ENCODE measurements at places on chromosomes 12 and 14.
A peak's percentile ranks its signal among the peaks of the same experiment; 100 is the strongest.

GRCh38 chr14:30874120-30874998 lies at the start of gene COCH:
Gene COCH, plus strand, starts transcription at chr14:30874559. Its CDS starts 380 bp downstream, at chr14:30874939.
- DNase-seq = peak; percentile 27

- DNase-seq = no peak
These were observed 19.2 kb downstream of the DDX51 start for GRCh38 chr12:132124766-132125425.

DNA sequence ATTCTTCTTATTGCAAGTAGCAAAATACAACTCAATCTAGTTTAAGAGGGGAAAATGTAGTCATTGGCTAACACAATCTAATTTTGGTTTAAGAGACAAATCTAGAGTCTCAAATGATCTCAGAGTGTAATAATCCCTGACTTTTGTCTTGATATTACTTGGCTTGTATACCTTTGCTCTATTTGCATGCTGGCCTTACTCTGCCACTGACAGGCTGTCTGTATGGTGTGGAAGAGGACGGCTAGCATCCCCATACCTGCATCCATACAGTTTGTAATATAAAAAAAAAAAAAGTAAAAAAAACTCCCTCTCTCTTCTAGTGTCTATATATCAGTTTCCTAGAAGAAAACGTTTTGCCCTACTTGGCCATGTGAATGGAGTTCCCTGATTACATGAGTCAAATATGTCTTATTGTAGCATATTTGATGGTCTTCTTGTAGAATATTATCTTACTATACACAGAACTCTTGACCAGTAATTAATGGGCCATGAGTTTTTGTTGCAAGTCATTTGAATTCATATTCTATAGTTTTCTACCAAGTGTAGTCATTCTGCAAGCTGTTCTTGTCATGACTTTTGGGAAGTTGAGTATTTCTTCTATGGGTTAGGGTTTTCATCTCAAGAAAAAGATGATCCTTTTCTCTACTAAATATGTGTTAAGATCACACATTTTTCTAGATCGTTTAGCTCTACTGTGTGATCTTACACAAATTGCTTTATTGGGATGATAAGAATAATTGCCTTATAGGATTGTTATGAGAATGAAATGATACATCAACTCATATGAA lies 8.2 kb downstream of the HIF1A start:
- DNase-seq = no peak

DNA sequence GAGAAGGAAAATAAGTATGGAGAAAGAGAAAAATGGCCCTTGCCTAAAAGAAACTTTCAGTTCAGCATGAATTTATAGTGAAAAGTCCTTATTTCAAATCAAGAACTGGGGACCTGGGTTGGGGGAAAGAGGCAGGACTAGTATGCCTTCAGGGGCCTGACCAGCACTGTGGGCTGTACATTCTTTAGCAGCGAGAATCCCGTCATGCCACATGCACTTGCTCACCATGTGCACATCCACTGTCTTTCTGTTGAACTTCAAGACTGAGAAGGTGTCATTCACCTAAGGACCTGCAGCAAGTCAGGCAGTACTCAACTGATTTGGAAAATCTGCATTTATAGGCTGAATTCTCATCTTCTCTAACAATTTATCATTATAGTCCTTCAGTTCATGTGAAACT lies 50.2 kb downstream of the RAB35 start:
- no peak for DNase-seq

- no peak for DNase-seq
These were observed 57.1 kb upstream of the KRAS start for GRCh38 chr12:25307818-25308217.

- no peak for DNase-seq
These were observed 60.3 kb downstream of the KLRG1 start for GRCh38 chr12:9049520-9050133.

DNA sequence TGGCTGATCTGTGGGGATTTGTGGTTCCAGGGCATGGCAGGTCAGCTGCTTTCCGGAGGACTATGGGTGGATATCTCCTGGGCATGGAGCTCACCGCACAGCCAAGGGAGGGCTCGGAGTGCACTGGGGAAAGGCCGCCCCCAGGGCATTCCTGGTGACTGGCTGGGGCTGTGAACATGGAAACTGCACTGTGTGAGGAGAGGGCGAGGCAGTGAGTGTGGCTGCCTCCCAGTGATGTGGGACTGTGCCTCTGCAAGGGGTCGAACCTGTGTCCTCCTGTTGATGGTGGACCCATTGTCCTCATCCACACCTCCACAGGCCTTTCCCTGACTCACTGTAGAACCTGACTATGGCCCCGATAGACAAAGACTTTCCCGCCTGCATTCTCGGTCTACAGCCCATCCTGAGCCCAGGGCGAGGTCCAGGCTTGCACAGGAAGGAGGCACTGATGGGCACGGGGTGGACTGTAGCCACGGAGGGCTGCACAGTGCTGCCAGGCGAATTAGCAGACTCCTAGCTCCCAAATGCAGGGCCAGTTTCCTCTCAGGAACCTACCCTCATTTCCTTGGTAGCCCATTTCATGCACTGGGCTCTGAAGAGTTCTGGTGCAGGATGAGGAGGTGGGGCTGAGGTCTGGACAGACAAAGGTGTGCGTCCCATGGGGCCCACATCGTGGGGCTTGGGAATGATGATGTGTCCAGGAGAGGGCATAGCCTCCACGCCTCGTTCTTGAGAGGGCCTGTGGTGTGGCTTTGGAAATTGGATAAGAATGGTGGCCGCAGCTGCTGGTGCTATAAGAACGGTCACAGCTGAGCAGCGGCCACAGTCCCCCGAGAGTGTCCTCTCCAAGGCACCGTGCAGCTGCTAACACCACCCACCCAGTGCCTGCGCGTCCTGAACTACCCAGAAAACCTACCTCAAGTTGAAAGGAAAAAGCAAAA lies 415.1 kb downstream of the TMEM121 start:
- no peak for DNase-seq

- DNase-seq = peak; percentile 10
These were observed 14.7 kb upstream of the KRT80 start for GRCh38 chr12:52206304-52207040.

DNA sequence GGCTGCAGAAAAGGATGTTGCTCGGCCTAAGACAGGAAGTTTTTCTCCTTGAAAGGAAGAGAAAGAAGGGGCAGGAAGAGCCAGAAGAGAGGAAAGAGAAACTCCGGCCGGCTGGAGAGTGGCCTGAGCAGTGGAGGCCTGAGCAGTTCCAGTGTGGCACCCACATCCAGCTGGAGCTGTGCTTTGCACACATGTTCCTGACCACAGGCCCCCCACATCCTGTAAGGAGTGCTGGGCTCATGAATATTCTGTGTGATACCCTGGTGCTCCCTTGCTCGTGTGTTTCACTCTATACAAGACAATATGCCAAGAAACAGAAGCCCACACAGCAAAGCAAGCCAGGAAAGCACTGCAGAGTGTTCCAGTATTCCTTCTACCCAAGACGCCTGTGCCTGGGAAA lies 27.1 kb downstream of the POLE start:
- no peak for DNase-seq

DNA sequence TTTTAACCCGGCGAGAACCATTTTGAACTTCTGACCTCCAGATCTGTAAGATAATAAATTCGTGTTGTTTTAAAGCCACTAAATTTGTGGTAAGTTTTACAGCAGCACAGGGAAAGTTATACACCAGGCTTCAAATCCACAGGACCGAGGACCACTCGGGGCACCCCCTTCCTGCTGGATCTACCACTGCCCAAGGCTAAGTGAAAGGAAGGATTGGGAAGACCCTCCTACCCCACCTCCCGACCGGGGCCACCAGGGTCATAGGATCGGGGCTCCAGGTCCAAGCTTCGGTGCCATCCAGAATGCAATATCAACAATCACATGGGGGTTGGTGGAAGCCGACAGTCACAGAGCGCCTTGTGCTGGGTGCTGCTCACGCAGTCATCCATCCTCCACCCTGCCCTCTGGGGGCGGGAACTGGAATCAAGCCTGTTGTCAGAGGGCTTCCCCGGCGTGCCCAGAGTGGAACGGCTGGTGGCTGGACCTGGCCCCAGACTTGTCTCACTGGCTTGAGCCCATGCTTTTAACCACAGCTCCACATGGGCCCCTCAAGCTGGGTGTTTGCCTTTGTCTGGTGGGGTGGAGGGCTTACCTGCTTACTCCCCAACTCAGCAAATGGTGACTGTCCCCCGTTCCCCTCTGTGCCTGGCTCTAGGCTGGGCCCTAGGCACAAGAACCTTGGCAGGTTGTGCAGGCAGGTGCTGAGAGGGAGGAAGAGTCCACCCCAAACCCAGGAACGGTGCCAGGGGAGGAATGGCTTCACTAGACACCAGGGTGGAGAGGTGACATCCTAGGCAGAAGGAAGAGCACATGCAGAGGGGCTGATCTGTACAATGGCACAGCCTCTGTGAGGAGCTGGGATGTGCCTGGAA lies 180.3 kb upstream of the RTL1 start:
- DNase-seq = no peak

DNA sequence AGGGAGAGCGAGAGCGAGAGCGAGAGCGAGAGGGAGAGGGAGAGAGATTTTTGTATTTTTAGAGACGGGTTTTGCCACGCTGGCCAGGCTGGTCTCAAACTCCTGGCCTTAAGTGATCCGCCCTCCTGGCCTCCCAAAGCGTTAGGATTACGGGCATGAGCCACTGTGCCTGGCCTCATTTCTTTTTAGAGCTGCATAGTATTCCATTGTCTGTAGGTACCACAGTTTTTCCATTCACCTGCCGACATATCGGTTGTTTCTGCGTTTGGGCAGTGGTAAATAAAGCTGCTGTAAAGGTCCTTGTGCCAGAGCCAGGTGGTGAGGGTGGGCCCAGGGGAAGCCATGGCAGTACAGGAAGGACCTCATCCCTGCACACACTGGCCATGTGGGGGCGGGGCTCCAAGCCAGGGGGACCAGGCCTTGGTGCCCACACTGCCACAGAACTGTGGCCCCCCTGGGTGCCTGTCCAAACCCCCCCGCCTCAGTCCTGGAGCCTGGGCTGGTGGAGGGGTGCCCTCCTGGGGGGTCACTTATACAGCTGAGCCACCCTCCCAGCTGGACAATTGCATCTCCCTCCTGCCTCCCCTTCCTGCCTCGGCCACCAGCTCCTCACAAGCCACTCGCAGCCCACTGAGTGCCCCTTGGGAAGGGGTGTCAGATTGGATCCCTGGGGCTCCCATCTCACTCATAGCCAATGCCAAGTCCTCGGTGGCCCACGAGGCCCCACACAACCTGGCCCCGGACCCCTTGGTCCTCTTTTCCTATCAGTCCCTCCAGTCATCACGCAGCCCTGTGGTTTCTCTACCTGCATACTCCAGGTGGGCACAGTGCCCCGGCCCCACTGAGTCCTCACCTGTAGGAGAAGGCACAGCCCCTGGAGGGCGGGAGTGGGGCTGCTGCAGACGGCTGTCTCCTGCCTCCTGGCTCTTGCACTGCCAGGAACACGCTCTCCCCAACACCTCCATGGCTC lies 1.7 kb upstream of the PUS1 start:
- DNase-seq = no peak
